ENCODE measurements at places on chromosomes 6 and 20.

- no peaks in the 10 kb centered on the region for H3K36me3 ChIP-seq
- no peaks in the 10 kb centered on the region for H3K27me3 ChIP-seq
- no peak overlapping the region for H3K27ac ChIP-seq
- DNase-seq, result no peak
- no peaks in the 10 kb centered on the region for H3K4me1 ChIP-seq
Measured at GRCh38 chr6:168318090-168318489, 1.5 kb downstream of the DACT2 start.

DNA sequence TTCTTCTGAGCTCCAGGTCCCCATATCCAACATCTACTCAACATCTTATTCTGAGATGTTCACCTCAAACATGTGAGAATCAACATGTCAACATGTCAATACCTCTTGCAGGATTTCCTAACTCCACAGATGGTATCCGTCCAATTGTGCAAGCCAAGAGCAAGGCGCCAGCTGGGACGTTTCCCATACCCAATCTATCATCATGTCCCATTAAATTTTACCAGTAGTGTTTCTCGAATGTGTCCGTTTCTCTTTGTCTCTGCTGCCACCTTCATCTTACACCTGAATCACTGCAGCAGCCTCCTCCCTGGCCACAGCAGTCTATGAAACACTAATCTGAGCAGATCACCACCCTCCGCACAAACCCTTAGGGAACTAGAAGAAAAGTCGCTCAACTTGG, 78.0 kb upstream of the RPS6KA2 start:
- no peak overlapping the region for H3K27ac ChIP-seq
- no peaks in the 10 kb centered on the region for H3K36me3 ChIP-seq
- DNase-seq, result no peak

- no peaks in the 10 kb centered on the region for H3K27me3 ChIP-seq
- no peak overlapping the region for H3K27ac ChIP-seq
- no peak for DNase-seq
- H3K4me1 ChIP-seq, result peaks cover 9% of the 10 kb centered on the region
Measured at GRCh38 chr6:44558832-44559251, 171.3 kb downstream of the CDC5L start.

- no peak overlapping the region for H3K4me3 ChIP-seq
- no peak overlapping the region for H3K27ac ChIP-seq
- no peaks in the 10 kb centered on the region for H3K27me3 ChIP-seq
- H3K36me3 ChIP-seq, result no peaks in the 10 kb centered on the region
- no peak for DNase-seq
- H3K4me1 ChIP-seq, result no peaks in the 10 kb centered on the region
Measured at GRCh38 chr6:108363889-108364313, 69.0 kb downstream of the AFG1L start.

DNA sequence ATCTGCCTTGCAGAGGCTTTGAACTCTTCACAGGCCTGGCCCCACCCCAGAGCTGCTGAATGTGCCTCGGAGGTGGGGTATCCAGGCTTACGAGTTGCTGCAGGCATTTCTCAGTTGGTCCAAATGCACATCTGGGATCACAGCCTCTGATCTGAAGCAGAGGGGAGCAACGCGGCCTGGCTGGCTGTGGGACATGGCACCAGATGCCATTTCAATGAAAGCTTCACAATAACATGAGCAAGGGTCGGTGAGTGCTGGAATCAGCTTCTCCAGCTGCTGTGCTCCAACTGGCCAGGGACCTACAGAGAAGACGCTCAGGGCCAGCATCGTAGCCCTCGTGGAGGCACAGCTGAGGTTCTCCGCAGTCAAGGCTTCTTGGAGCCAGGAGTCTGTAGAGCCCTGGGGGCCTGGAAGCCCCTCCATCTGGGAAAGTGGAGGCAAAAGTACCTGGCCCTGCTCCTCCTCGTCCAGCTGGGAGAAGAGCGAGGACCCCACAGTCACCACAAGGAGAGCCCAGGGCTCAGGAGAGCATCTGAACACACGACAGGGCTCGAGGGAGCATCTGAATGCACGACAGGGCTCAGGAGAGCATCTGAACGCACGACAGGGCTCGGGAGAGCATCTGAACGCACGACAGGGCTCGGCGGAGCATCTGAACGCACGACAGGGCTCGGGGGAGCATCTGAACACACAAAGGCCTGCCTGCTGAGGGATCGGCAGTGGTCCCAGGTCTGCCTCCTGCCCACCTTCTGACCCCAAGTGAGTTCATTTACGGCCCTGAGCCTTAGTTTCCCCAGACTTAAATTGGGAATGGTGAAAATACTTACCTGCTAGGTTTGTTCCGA, 165.2 kb downstream of the DLL1 start:
- DNase-seq, result no peak
- H3K27me3 ChIP-seq, result no peaks in the 10 kb centered on the region
- no peak overlapping the region for H3K4me3 ChIP-seq
- no peaks in the 10 kb centered on the region for H3K36me3 ChIP-seq
- H3K27ac ChIP-seq, result no peak overlapping the region
- H3K4me1 ChIP-seq, result no peaks in the 10 kb centered on the region

DNA sequence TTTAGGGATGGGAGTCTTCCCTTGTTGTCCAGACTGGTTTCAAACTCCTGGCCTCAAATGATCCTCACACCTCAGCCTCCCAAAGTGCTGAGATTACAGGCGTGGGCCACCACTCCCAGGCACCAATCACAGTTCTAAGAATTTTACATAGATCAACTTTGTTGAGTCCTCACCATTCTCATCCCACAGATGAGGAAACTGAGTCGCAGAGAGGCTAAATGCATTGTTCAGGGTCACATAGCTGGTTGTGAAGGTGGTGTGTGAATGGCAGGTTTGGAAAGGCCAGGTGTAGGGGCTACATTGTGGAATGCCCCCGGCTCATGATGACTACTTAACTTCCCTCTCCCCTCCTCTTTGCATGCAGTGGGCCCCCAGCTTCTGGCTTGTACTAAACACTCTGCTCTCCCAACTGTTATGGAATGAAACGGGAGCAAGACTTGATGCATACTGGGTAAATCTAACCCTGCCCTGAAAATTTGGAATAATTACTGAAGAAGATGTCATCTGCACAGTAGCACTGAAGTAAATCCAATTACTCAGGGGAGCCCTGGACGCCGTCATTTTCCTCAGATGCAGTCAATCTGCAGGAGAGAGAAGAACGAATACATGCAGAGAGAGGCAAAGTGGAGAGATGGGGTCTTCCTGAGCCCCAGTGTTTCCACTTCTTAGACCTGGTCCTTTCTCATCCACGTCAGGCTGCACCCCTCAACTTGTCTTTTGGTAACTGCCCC, 102.3 kb upstream of the ZNF217 start:
- no peak overlapping the region for H3K27ac ChIP-seq
- DNase-seq, result no peak
- H3K4me3 ChIP-seq, result no peak overlapping the region
- no peaks in the 10 kb centered on the region for H3K4me1 ChIP-seq

DNA sequence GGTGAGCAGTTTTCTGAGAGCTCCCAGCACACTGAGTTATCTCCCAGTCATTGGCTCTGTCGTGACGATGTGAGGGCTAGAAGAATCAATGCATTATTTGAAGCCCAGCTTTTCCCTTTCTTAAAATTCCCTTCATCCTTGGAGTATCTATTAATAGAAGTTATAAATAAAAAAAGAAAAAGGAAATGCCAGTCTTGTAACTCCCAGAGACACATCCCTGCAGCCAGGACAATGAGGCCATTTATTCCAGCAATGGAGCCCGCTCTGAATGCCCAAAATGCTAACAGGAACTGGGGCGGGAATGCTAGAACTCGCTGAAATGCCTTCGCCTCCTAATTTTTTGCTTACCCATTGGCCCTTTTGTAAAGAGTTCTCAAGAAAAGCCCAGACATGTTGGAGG, 305.8 kb downstream of the TFAP2C start:
- no peak for DNase-seq
- no peak overlapping the region for H3K27ac ChIP-seq
- no peaks in the 10 kb centered on the region for H3K36me3 ChIP-seq
- H3K4me1 ChIP-seq, result no peaks in the 10 kb centered on the region

DNA sequence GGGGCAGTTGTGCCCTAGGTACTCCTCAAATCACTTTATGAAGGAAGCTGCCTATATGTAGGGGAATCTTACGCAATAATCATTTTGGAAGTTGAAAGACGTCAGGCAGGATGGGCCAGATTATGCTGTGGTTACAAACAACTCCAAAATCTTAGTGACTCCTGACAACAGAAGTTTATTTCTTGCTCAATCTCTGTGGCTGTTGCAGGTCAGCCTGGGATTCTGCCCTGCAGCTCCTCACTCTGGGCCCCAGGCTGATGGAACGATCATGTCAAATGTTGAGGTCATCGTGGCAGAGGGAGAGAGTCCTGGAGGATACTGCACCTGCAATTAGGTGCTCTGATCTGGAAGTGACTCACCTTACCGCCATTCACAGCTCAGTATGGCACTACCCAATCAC, 88.4 kb downstream of the ZDHHC14 start:
- H3K4me1 ChIP-seq, result no peaks in the 10 kb centered on the region
- H3K27me3 ChIP-seq, result no peaks in the 10 kb centered on the region
- H3K27ac ChIP-seq, result no peak overlapping the region
- no peaks in the 10 kb centered on the region for H3K36me3 ChIP-seq
- no peak overlapping the region for H3K4me3 ChIP-seq

GRCh38 chr20:57708694-57709673, 831 bp downstream of the PMEPA1 start:
- peak overlapping the region; percentile 88 for H3K4me3 ChIP-seq
- no peaks in the 10 kb centered on the region for H3K27me3 ChIP-seq
- H3K4me1 ChIP-seq, result peaks cover 11% of the 10 kb centered on the region
- H3K36me3 ChIP-seq, result no peaks in the 10 kb centered on the region
- DNase-seq, result peak; percentile 70

GRCh38 chr6:150286912-150287311, 81.9 kb upstream of the IYD start:
- no peak overlapping the region for H3K27ac ChIP-seq
- no peak overlapping the region for H3K4me3 ChIP-seq
- no peaks in the 10 kb centered on the region for H3K36me3 ChIP-seq
- H3K4me1 ChIP-seq, result no peaks in the 10 kb centered on the region
- no peaks in the 10 kb centered on the region for H3K27me3 ChIP-seq

DNA sequence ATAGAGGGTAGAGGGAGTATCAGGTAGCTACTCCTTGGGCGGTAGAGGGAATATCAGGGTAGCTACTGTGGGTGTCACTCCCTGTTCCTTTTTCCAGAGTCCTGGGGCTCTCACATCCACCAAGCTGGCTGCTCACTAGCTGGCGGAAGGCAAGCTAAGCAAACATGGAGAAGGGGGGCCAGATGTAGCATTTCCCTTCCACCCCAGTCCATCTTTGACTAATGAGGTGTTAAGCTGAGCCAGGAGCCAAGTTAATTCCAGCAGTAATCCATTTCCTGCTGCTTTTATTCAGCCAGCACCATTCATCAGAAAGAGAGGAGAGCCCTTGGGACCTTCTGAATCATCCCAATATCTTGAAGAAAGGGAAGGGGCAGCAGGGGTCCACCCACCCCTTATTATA, 330.0 kb downstream of the ZFAND3 start:
- H3K36me3 ChIP-seq, result no peaks in the 10 kb centered on the region
- H3K4me1 ChIP-seq, result no peaks in the 10 kb centered on the region
- H3K27ac ChIP-seq, result no peak overlapping the region
- no peaks in the 10 kb centered on the region for H3K27me3 ChIP-seq
- no peak for DNase-seq
- no peak overlapping the region for H3K4me3 ChIP-seq

DNA sequence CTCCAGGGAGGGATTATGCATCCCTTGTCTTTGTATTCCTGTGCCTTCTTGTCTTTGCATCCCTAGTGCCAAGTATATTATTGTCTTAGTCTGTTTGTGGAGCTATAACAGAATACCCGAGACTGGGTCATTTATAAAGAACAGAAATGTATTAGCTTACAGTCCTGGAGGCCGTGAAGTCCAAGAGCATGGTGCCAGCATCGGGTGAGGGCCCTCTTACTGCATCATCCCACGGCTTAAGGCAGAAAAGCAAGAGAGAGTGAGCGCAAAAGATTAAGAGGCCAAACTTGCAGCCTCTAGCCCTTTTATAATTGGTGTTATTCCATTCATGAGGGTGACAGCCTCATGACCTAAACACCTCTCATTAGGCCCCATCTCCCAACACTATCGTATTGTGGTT, 8.4 kb upstream of the IGF2R start:
- no peak overlapping the region for H3K4me3 ChIP-seq
- H3K36me3 ChIP-seq, result no peaks in the 10 kb centered on the region
- no peak for DNase-seq
- H3K27me3 ChIP-seq, result no peaks in the 10 kb centered on the region
- peak overlapping the region; percentile 77 for H3K27ac ChIP-seq
- peaks cover 3% of the 10 kb centered on the region for H3K4me1 ChIP-seq

DNA sequence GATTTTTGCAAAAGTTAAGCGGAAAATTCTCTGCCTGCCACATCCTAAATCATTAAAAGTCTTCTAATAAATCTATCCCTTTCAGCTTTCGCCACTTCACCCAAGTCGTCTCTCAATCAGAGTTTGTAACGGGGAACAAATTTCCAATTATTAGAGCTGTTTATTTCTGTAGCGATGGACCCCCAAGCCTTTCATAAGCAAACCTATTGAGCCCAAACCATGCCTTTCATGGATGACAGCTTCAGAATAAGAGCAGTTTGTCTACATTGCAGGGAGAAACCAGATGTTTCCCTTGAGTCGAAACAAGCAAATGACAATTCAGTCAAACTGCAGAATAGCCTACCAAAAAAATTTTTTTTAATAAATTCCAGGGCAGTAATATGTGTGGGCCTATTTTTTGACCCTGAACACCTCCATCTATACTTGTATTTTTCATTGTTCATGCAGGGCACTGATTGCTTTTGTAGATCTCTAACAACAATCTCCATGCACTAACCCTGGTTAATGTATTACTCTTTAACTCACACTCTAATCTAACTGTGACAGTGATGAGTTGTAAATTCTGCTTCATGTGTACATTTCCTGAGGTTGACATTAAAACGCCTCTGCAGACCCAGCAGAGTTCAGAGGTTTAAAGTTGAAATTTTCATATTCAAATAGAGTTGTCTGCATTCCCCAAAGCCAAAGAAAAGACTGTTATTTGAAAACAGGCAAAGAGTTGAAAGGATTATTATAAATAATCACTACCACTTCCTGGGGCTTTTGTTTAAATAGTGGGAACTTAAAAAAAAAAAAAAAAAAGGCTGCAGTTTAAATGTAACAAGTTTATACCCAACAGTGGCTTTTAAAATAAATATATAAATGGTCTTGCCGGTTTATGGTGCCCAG, 64.5 kb downstream of the ATP9A start:
- H3K27me3 ChIP-seq, result no peaks in the 10 kb centered on the region
- DNase-seq, result no peak
- no peak overlapping the region for H3K4me3 ChIP-seq
- H3K27ac ChIP-seq, result no peak overlapping the region

DNA sequence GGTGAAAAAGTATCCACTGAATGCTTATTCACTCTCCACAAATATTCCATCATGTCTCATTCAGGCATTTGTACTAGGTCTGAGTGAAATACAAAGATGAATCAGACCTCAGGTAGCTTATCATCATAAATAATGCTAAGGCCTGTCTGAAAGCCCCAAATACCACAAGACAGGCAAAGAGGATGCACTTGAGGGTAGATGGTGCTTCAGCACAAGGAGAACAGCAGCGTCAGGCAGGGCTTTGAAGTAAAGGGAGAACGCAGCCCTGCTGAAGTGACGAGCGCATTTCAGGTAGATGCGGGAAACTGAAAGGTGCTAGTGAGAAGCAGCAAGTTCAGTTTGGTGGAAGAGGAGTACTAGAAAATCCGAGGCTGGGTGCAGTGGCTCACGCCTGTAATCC, 38.7 kb downstream of the MAP3K5 start:
- no peak for DNase-seq
- H3K4me3 ChIP-seq, result no peak overlapping the region
- no peak overlapping the region for H3K27ac ChIP-seq

GRCh38 chr6:89948876-89949275, 54.6 kb downstream of the GJA10 start:
- no peaks in the 10 kb centered on the region for H3K27me3 ChIP-seq
- no peaks in the 10 kb centered on the region for H3K36me3 ChIP-seq
- DNase-seq, result no peak
- H3K4me3 ChIP-seq, result no peak overlapping the region
- H3K4me1 ChIP-seq, result no peaks in the 10 kb centered on the region

Measured in ovary (tissue), 10 donors.